ENCODE measurements at places on chromosomes 12 and 14.
A peak's percentile ranks its signal among the peaks of the same experiment; 100 is the strongest.

DNA sequence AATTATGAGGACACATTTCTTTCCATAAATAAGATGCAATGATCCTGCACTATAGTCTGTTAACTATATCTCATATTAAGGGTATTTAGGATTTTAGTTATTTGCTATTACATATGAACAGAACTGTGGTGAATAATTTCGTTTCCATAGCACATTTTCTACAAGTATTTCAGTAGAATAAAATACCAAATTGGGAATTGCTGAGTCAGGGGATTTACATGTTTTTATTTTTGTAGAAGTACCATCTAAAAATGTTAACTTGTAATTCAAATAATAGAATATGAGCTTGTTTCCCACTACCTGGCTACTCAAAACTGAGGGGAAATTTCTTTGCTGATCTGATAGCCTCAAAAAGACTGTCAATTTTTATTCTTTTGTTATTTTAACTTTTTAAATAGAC is 124.1 kb downstream of the SCAF11 start:
- DNase-seq = no peak

DNA sequence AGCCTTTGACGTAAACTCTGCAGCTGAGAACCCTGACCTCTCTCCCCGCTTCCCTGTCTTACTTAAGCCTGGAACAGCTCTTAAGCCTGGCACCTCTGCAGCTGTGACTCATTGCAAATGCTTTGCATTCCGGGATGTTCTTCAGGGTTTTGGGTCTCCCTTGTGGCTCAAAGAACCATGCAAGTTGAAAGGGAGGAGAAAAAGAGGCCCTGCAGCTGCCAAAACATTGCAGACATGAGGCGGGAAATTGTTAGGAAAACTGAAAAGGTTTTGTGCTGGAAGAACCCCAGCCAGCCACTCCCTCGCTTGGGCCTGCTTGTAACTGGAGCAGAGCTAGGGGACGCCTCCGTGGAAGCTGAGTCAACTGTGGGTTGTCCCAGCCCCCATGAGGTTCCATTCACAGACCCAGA is 60.2 kb upstream of the FERMT2 start:
- DNase-seq = peak; percentile 90

DNA sequence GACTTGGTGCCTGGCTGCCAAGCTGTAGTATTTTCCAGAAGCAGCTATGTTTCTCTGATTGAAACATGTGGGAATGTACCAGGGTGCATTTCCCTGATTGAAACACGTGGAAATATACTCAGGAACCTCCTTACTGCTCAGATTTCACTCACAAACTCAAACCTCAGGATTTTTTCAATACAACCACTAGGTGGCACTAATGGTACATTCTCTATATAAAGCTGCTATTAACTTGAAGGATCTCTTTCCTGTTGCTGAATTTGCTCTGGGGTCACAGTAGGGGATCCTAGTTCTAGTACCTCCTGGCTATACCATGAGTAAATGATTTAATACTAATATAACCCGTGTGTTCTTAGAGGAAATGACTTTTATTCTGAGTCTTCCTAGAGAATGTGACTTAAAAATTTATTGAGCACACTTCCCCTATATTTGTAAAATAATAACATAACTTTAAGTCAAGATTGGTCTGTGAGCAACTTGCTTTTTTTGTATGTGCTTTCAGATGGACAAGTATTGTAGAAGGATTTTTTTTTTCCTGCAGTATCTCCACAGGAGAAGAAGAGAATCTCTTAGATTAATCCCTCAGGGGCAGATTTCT is 173.8 kb upstream of the MIS18BP1 start:
- no peak for DNase-seq

DNA sequence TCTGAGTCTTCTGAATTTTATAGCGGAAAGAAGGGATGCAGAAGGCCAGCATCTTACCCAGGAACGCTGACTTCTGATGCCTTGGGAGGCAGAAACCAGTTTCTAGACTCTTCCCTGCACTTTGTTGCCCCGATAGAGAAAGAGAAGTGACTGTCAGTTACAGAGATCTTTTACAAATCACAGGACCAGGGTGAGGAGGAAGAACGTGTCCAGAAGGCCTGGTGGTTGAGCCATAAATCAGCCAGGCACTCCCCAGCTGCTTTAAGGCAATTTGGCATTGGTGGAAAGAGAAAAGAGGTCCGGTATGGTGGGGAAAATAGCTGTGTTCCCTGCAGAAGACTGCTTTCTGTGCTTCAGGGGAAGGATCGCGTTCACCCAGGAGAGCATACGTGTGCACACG is 88.7 kb upstream of the KCNA1 start:
- no peak for DNase-seq

- no peak for DNase-seq
These were observed 103.6 kb upstream of the CCDC91 start for GRCh38 chr12:28086521-28087155.

GRCh38 chr14:24368562-24369252 is 723 bp downstream of the NFATC4 start:
- DNase-seq = peak; percentile 70
